H9 (cell line): ENCODE measurements at places on chromosomes 16 and 17. TPM values are rescaled to one million over a fixed set of nuclear protein-coding genes. Genes with fewer than 3 reads are reported as not detected.

DNA sequence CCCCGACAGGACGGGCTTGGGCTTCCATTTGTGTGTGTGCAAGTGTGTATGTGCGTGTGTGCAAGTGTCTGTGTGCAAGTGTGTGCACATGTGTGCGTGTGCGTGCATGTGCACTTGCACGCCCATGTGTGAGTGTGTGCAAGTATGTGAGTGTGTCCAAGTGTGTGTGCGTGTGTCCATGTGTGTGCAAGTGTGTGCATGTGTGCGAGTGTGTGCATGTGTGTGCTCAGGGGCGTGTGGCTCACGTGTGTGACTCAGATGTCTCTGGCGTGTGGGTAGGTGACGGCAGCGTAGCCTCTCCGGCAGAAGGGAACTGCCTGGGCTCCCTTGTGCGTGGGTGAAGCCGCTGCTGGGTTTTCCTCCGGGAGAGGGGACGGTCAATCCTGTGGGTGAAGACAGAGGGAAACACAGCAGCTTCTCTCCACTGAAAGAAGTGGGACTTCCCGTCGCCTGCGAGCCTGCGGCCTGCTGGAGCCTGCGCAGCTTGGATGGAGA lies 23.1 kb upstream of the ITGAX start:
- H3K4me1 ChIP-seq = peaks cover 2% of the 10 kb centered on the region; the same call in 1 of the 2 replicates
- no peak overlapping the region for H3K27ac ChIP-seq
- H3K36me3 ChIP-seq = no peaks in the 10 kb centered on the region

- DNase-seq = no peak
- H3K36me3 ChIP-seq = no peaks in the 10 kb centered on the region; the same call in 1 of the 2 replicates
- no peak overlapping the region for H3K27ac ChIP-seq
- no peaks in the 10 kb centered on the region for H3K4me1 ChIP-seq
Observed at GRCh38 chr17:73099511-73099910, 7.0 kb upstream of the SLC39A11 start.

Gene FOXO3B
- 18.6 and 18.7 TPM in 2 replicates for total RNA-seq

- peaks cover 4% of the 10 kb centered on the region for H3K36me3 ChIP-seq
- H3K27ac ChIP-seq = no peak overlapping the region
- no peaks in the 10 kb centered on the region for H3K4me1 ChIP-seq
- no peak for DNase-seq
Observed at GRCh38 chr16:84577034-84577803, 40.7 kb downstream of the COTL1 start.

- no peaks in the 10 kb centered on the region for H3K4me1 ChIP-seq
- H3K27me3 ChIP-seq = no peaks in the 10 kb centered on the region
- H3K27ac ChIP-seq = no peak overlapping the region
- peaks cover 6% of the 10 kb centered on the region for H3K36me3 ChIP-seq
Observed at GRCh38 chr17:31132977-31133376, 38.2 kb downstream of the NF1 start.

Gene GNGT2
- 0.42 and 1.1 TPM in 2 replicates for total RNA-seq

DNA sequence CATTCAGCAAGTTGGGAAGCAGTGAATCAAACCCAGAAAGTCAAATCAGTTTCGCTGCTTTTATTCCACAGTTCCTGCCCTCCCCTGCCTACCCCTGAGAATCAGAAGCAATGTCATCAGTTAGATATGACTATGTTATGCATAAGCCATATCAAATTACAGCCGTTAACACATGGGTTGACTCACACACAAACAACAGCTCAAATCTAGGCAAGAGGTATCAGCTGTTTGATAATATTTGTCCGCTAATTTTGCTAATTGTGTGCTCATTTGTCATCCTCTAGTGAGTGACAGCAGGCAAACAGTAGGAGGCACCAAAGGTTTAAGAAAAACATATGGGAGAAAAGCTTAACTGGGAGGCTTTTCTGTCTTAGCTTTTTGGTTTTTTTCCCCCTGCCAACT lies 327.4 kb upstream of the CCL2 start:
- H3K27me3 ChIP-seq = no peaks in the 10 kb centered on the region
- H3K36me3 ChIP-seq = peaks cover 8% of the 10 kb centered on the region; the same call in 2 of the 3 replicates
- DNase-seq = no peak
- no peak overlapping the region for H3K27ac ChIP-seq
- H3K4me3 ChIP-seq = no peak overlapping the region
- H3K4me1 ChIP-seq = peaks cover 5% of the 10 kb centered on the region; the same call in 1 of the 2 replicates

- H3K27me3 ChIP-seq = peaks cover 17% of the 10 kb centered on the region; the same call in 1 of the 2 replicates
- peak overlapping the region; percentile 80 for H3K4me3 ChIP-seq
- no peak for DNase-seq
- H3K36me3 ChIP-seq = no peaks in the 10 kb centered on the region
- H3K4me1 ChIP-seq = no peaks in the 10 kb centered on the region; the same call in 1 of the 2 replicates
Observed at GRCh38 chr17:30379903-30380381, 1.2 kb downstream of the CPD start.

Gene PPP4C
- 162 and 163 TPM in 2 replicates for total RNA-seq

GRCh38 chr17:72822358-72823023 lies 270.0 kb downstream of the SLC39A11 start:
- H3K27me3 ChIP-seq = no peaks in the 10 kb centered on the region
- no peak overlapping the region for H3K27ac ChIP-seq

GRCh38 chr17:6639586-6640535 lies 650 bp downstream of the KIAA0753 start:
- peaks cover 4% of the 10 kb centered on the region; the same call in 2 of the 3 replicates for H3K36me3 ChIP-seq
- H3K4me1 ChIP-seq = no peaks in the 10 kb centered on the region
- H3K27me3 ChIP-seq = no peaks in the 10 kb centered on the region

DNA sequence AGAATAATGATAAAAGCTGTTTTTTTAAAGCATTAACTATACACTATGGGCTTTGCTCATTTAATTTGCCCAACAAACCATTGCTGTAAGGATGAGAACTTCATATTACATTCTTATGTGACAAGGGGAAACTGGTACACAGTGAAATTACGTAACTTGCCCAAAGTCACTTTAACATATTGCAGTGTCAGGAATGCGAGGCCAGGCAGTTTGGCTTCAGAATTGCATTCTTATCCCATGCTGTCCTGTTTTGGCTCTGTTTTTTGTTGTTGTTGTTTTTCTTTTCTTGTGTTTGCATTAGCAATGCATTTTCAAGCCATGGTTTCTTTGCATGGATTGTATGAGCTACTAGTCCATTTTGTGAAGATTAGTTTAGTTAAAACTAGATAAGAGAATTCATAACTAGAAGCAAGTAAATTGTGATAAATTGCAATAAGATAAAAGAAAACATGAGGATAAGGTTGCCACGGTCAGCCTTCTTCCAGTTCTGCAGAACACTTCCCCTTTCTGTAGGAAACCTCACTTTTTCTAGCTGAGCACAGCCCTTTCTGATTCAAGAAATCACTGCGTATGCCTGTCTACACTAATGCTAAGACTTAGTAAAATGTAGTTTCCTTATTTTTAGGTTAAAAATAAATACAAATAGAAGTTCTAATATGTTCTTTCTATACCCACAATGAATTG lies 221.3 kb upstream of the KCNJ16 start:
- no peak for DNase-seq
- peaks cover 4% of the 10 kb centered on the region for H3K36me3 ChIP-seq
- no peak overlapping the region for H3K27ac ChIP-seq

Gene WNT9B
- total RNA-seq = 0.70 and 0.77 TPM in 2 replicates

GRCh38 chr17:67995570-67996263 lies 552 bp downstream of the C17orf58 start:
- H3K4me3 ChIP-seq = peak overlapping the region; percentile 78
- H3K27ac ChIP-seq = no peak overlapping the region
- peaks cover 5% of the 10 kb centered on the region; the same call in 1 of the 2 replicates for H3K36me3 ChIP-seq
- H3K4me1 ChIP-seq = peaks cover 4% of the 10 kb centered on the region; the same call in 1 of the 2 replicates

GRCh38 chr17:22484826-22485225 lies 792.5 kb downstream of the KCNJ18 start:
- DNase-seq = no peak
- H3K36me3 ChIP-seq = peaks cover 24% of the 10 kb centered on the region
- H3K4me1 ChIP-seq = no peaks in the 10 kb centered on the region
- no peaks in the 10 kb centered on the region for H3K27me3 ChIP-seq
- H3K4me3 ChIP-seq = no peak overlapping the region
- H3K27ac ChIP-seq = no peak overlapping the region

GRCh38 chr16:4454623-4455022 lies 19.8 kb downstream of the NMRAL1 start:
- H3K4me3 ChIP-seq = no peak overlapping the region
- H3K4me1 ChIP-seq = no peaks in the 10 kb centered on the region
- H3K36me3 ChIP-seq = peaks cover 25% of the 10 kb centered on the region; the same call in 2 of the 3 replicates
- no peak overlapping the region for H3K27ac ChIP-seq
- no peaks in the 10 kb centered on the region for H3K27me3 ChIP-seq
- peak; percentile 47 for DNase-seq

DNA sequence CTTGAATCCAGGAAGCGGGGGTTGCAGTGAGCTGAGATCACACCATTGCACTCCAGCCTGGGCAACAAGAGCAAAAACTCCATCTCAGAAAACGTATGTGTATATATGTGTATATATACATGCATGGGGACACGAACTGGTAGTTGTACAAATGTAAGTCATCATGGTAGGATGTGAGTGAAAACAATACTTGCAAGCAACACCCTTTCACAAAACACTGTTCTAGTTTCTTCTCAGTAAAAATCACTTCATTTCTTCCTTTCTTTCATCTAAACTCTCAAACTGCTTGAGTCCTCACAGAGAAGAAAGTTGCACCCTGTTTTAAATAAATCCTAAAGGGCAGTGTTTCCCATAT lies 51.8 kb downstream of the METTL16 start:
- H3K27me3 ChIP-seq = no peaks in the 10 kb centered on the region
- no peak overlapping the region for H3K4me3 ChIP-seq
- no peak for DNase-seq
- H3K4me1 ChIP-seq = no peaks in the 10 kb centered on the region
- no peak overlapping the region for H3K27ac ChIP-seq

Gene EPX
- total RNA-seq = not detected in 2 replicates

Gene HES7
- 0.26 and 0.33 TPM in 2 replicates for total RNA-seq

Gene SPATA22
- total RNA-seq = not detected in 2 replicates

Gene IGF2BP1
- total RNA-seq = 432 and 434 TPM in 2 replicates

DNA sequence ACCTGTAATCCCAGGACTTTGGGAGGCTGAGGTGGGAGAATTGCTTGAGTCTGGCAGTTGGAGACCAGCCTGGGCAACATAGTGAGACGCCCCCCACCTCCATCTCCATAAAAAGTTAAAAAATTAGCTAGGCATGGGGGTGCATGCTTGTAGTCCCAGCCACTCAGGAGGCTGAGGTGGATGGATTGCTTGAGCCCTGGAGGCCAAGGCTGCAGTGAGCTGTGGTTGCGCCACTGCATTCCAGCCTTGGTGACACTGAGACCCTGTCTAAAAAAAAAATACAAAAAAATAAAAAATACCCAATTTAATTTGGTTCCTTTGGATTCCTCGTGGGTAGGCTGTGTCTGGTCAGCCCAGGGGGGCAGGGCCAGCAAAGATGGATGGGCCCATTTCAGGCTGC lies 26.1 kb upstream of the TAC4 start:
- DNase-seq = no peak
- H3K27me3 ChIP-seq = no peaks in the 10 kb centered on the region
- no peak overlapping the region for H3K27ac ChIP-seq
- H3K4me3 ChIP-seq = no peak overlapping the region
- no peaks in the 10 kb centered on the region for H3K36me3 ChIP-seq

Gene SDR42E2
- total RNA-seq = 0.09 TPM in 1 of 2 replicates, not detected in the other

Gene C17orf113
- total RNA-seq = 1.0 and 1.2 TPM in 2 replicates

DNA sequence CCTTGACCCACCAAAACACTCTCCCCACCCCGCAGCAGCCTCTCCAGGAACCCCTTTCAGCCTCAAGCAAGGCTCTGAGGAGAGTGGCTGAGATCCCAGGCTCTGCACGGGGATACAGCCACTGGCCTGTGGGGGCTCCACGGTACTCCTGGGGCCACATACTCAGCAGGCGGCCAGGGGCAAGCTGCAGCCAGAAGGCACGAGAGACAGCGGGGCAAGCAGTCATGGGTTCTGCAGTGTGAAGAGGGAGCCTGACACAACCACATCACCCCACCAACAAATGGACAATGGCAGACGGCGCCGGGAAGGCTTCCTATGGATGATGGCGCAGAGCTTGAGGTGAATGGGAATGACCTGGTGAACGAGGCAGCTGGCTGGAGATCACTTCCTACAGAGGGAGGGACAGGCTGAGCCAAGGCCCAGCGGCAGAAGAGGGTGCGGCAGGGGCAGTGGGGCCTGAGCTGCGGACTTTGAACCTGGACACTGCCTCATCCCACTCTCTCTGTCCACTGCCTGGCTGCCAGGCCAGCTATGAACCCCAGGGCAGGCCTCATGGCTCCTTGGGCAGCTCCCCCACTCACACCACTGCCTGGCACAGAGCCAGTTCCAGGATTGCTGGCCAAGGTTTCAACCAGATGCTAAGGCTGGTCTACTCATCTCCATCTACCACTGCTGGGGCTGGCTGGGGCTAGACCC lies 10.8 kb upstream of the BCAR1 start:
- peaks cover 6% of the 10 kb centered on the region; the same call in 1 of the 2 replicates for H3K36me3 ChIP-seq
- peak; percentile 28 for DNase-seq
- no peak overlapping the region for H3K27ac ChIP-seq
- peaks cover 6% of the 10 kb centered on the region; the same call in 1 of the 2 replicates for H3K4me1 ChIP-seq

- H3K4me3 ChIP-seq = no peak overlapping the region
- H3K4me1 ChIP-seq = no peaks in the 10 kb centered on the region
- DNase-seq = no peak
- H3K27me3 ChIP-seq = no peaks in the 10 kb centered on the region
- no peak overlapping the region for H3K27ac ChIP-seq
Observed at GRCh38 chr17:32386844-32387243, 36.9 kb downstream of the ZNF207 start.

- no peaks in the 10 kb centered on the region; the same call in 1 of the 2 replicates for H3K4me1 ChIP-seq
- no peak overlapping the region for H3K4me3 ChIP-seq
- DNase-seq = no peak
- H3K36me3 ChIP-seq = peaks cover 34% of the 10 kb centered on the region
- H3K27ac ChIP-seq = no peak overlapping the region
Observed at GRCh38 chr17:76036497-76037261, 9.6 kb upstream of the EVPL start.

Gene CIBAR2
- total RNA-seq = not detected in 2 replicates

Gene MYH1
- total RNA-seq = not detected in 2 replicates

- no peak overlapping the region for H3K27ac ChIP-seq
- DNase-seq = no peak
- H3K36me3 ChIP-seq = no peaks in the 10 kb centered on the region
- no peak overlapping the region for H3K4me3 ChIP-seq
- H3K27me3 ChIP-seq = no peaks in the 10 kb centered on the region; the same call in 1 of the 2 replicates
- peaks cover 2% of the 10 kb centered on the region; the same call in 1 of the 2 replicates for H3K4me1 ChIP-seq
Observed at GRCh38 chr17:42424991-42425610, 2.0 kb upstream of the CAVIN1 start.

GRCh38 chr16:57884655-57885133 lies 82.4 kb upstream of the KIFC3 start:
- DNase-seq = peak; percentile 47
- no peaks in the 10 kb centered on the region for H3K27me3 ChIP-seq
- no peaks in the 10 kb centered on the region for H3K36me3 ChIP-seq
- H3K4me3 ChIP-seq = no peak overlapping the region
- no peak overlapping the region for H3K27ac ChIP-seq
- H3K4me1 ChIP-seq = no peaks in the 10 kb centered on the region; the same call in 1 of the 2 replicates

DNA sequence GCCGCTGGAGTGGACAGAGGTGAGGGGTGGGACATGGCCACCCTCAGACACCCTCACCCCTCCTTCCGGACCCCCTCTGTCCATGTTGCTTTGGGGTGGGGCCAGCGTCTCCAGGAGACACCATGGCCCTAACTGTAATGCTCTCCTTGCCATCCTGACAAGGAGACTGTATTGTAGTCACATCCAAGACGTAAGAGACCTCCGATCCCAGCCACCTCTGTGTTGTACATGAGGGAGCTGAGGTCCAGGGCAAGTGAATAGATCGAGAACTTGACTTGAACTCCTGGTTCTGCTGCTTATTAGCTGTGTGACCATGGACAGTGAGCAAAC lies 30.2 kb downstream of the POLR3E start:
- H3K27me3 ChIP-seq = no peaks in the 10 kb centered on the region
- peaks cover 77% of the 10 kb centered on the region for H3K36me3 ChIP-seq
- H3K4me3 ChIP-seq = no peak overlapping the region
- H3K4me1 ChIP-seq = no peaks in the 10 kb centered on the region

GRCh38 chr17:57236686-57237299 lies 19.5 kb upstream of the MSI2 start:
- no peak for DNase-seq
- no peak overlapping the region for H3K27ac ChIP-seq
- H3K4me1 ChIP-seq = peaks cover 6% of the 10 kb centered on the region; the same call in 1 of the 2 replicates
